Thymus (tissue), 14 donors: ENCODE measurements at places on chromosomes 3 and 15. TPM values are rescaled to one million over a fixed set of nuclear protein-coding genes. Genes with fewer than 3 reads are reported as not detected.
A peak's percentile ranks its signal among the peaks of the same experiment; 100 is the strongest.

The FSIP1 gene
- total RNA-seq, result 0.76 TPM

The STX19 gene
- 0.42 TPM for total RNA-seq

The FBXO40 gene
- total RNA-seq, result under 0.01 TPM

The COL6A6 gene
- total RNA-seq, result 2.4 TPM

The FAM219B gene
- 28.0 TPM for total RNA-seq

The IQCF6 gene
- total RNA-seq, result not detected

The NRROS gene
- 6.3 TPM for total RNA-seq

The CSPG5 gene
- 0.09 TPM for total RNA-seq

The PTX3 gene
- total RNA-seq, result 1.2 TPM

- H3K36me3 ChIP-seq, result no peaks in the 10 kb centered on the region
- H3K4me1 ChIP-seq, result peaks cover 2% of the 10 kb centered on the region
- no peak overlapping the region for H3K27ac ChIP-seq
- no peaks in the 10 kb centered on the region for H3K27me3 ChIP-seq
- no peak overlapping the region for H3K4me3 ChIP-seq
These were observed 280.6 kb downstream of the LPP start for GRCh38 chr3:188434594-188434993.

GRCh38 chr15:80699981-80700380, 4.9 kb downstream of the ABHD17C start:
- DNase-seq, result no peak
- peaks cover 4% of the 10 kb centered on the region for H3K27me3 ChIP-seq

DNA sequence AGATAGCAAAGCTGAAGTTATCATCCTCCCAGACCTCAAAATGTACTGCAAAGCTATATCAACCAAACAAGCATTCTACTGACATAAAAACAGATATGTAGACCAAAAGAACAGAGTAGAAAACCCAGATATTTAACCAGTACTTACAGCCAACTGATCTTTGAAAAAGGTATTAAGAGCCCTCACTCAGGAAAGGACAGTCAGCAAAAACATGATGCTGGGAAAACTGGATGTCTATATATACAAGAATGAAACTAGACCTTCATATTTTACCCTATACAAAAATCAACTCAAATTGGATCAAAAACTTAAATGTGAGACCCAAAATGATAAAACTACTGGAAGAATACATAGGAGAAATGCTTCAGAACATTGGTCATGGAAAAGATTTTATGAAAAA, 87.5 kb upstream of the MME start:
- H3K27ac ChIP-seq, result no peak overlapping the region
- no peak overlapping the region for H3K4me3 ChIP-seq
- H3K27me3 ChIP-seq, result no peaks in the 10 kb centered on the region
- H3K4me1 ChIP-seq, result no peaks in the 10 kb centered on the region

- H3K27ac ChIP-seq, result no peak overlapping the region
- no peaks in the 10 kb centered on the region for H3K4me1 ChIP-seq
- no peak overlapping the region for H3K4me3 ChIP-seq
- DNase-seq, result no peak
These were observed 27.5 kb downstream of the TRIM69 start for GRCh38 chr15:44763848-44764247.

GRCh38 chr3:52006017-52006819, 10.5 kb upstream of the RPL29 start:
- H3K36me3 ChIP-seq, result no peaks in the 10 kb centered on the region
- peak overlapping the region; percentile 43 for H3K27ac ChIP-seq
- peaks cover 11% of the 10 kb centered on the region for H3K4me1 ChIP-seq
- DNase-seq, result no peak
- no peaks in the 10 kb centered on the region for H3K27me3 ChIP-seq
- no peak overlapping the region for H3K4me3 ChIP-seq

DNA sequence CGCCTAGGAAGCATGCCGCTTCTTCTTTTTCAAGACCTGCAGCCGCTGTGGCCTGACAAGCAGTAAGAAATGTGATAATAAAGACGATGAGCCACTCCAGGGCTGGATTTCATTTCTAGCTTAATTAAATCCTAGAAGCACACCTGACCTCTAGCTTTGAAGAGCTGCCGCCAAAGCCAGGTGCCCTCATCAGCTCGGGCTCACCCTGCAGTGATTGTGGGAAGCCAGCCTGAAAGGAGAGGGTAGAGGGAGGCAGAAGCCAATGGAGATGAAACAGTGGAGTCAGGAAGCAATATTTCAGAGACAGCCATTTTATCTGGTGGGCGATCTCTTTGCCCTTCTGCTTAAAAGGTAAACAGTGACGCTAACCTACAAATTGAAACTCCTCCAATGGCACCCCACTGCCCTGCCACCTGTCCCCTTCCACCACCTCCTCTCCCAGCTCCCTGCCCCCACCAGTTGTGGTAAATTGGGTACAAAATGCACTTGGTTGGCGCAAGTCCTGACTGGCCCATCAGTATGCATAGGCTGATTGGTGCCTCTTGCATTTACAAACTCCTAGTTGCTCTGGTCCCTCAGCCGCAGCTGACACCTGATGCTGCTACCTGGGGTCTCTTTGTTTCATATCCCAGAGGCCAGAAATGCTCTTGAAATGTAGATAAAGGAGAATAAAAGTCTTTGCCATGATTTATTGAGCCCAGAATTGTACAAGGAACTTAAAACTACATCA, 385.3 kb downstream of the PDCD6IP start:
- no peaks in the 10 kb centered on the region for H3K27me3 ChIP-seq
- no peak overlapping the region for H3K27ac ChIP-seq
- H3K36me3 ChIP-seq, result no peaks in the 10 kb centered on the region
- no peak for DNase-seq

GRCh38 chr3:112793326-112794081, 53.2 kb downstream of the CD200R1L start:
- H3K4me3 ChIP-seq, result no peak overlapping the region
- no peaks in the 10 kb centered on the region for H3K36me3 ChIP-seq
- peaks cover 9% of the 10 kb centered on the region for H3K4me1 ChIP-seq
- no peak overlapping the region for H3K27ac ChIP-seq

GRCh38 chr3:12638105-12638504, 25.8 kb downstream of the RAF1 start:
- peaks cover 9% of the 10 kb centered on the region for H3K36me3 ChIP-seq
- no peak overlapping the region for H3K27ac ChIP-seq
- DNase-seq, result no peak
- H3K4me1 ChIP-seq, result no peaks in the 10 kb centered on the region

- H3K27me3 ChIP-seq, result no peaks in the 10 kb centered on the region
- peaks cover 73% of the 10 kb centered on the region for H3K4me1 ChIP-seq
- peak overlapping the region; percentile 88 for H3K27ac ChIP-seq
- DNase-seq, result no peak
- H3K36me3 ChIP-seq, result peaks cover 51% of the 10 kb centered on the region
These were observed 53.1 kb downstream of the TGFBR2 start for GRCh38 chr3:30659270-30660130.

GRCh38 chr3:71681224-71681668, 44.0 kb downstream of the EIF4E3 start:
- peaks cover 3% of the 10 kb centered on the region for H3K4me1 ChIP-seq
- no peaks in the 10 kb centered on the region for H3K27me3 ChIP-seq
- no peaks in the 10 kb centered on the region for H3K36me3 ChIP-seq
- H3K4me3 ChIP-seq, result no peak overlapping the region

DNA sequence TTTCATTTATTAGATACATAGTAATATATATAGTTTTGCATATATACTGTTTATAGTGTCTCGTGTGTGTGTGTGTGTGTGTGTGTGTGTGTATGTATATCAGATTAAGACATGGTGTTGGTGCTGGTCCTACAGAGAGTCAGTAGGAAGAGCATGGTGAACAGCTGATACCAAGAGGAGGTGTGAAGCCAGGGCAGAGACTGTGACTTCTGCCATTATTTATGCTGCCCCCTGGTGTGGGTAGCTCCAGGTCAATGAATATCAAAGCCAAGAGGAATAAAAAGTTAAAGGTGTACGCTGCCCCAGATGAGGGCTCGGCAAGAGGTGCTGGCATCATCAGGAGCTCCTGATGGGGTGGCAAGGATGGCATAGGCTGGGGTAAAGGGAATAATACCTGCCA, 299.5 kb upstream of the RASGRP1 start:
- H3K4me1 ChIP-seq, result no peaks in the 10 kb centered on the region
- H3K27me3 ChIP-seq, result no peaks in the 10 kb centered on the region
- no peaks in the 10 kb centered on the region for H3K36me3 ChIP-seq
- no peak overlapping the region for H3K27ac ChIP-seq
- no peak for DNase-seq
- H3K4me3 ChIP-seq, result no peak overlapping the region

- no peaks in the 10 kb centered on the region for H3K27me3 ChIP-seq
- no peak for DNase-seq
- no peaks in the 10 kb centered on the region for H3K4me1 ChIP-seq
These were observed 97.7 kb downstream of the DPH6 start for GRCh38 chr15:35448294-35448693.

DNA sequence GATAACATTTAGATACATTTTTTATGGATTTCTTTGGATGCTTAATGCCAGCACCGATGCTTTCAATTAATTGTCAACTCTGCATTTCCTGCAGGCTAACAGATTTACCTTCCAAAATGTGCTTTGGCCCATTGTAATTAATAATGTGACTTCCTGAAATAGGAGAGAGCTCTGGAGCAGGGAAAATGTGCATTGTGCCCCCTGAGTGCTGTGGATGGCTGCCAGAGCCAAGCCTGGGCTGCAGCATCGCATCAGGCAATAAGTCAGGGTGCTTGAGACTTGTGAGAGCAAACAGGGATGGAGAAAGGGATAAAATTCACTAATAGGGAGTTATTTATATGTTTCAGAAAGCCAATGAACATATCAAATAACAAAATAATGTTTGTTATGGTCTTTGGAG, 133.8 kb downstream of the MOBP start:
- no peak for DNase-seq
- H3K36me3 ChIP-seq, result no peaks in the 10 kb centered on the region
- no peak overlapping the region for H3K4me3 ChIP-seq
- H3K27me3 ChIP-seq, result no peaks in the 10 kb centered on the region

GRCh38 chr15:98085003-98085639, 124.6 kb downstream of the ARRDC4 start:
- no peaks in the 10 kb centered on the region for H3K4me1 ChIP-seq
- no peak overlapping the region for H3K4me3 ChIP-seq
- H3K27me3 ChIP-seq, result no peaks in the 10 kb centered on the region
- DNase-seq, result peak; percentile 59

DNA sequence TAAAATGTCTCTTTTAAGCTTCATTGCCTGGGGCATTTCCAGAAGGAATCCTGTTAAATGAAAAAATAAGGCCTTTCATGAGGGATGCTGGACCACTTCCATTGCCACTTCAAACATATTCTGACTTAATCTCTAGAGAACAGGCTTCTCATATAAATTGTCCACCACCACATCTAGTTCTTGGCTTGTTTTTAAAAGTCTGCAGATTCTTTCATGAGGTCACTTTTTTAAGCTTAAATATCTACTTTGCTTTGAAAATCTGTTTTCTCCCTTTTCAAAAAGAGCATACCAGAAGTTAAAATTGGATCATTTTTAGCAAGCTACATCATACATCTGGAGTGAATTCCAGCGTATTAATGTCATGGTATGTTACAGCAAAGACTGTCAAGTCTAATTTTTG, 131.6 kb downstream of the C3orf70 start:
- no peaks in the 10 kb centered on the region for H3K27me3 ChIP-seq
- H3K27ac ChIP-seq, result no peak overlapping the region
- no peak for DNase-seq
- no peaks in the 10 kb centered on the region for H3K4me1 ChIP-seq
- no peaks in the 10 kb centered on the region for H3K36me3 ChIP-seq

GRCh38 chr3:129428007-129428375, 445 bp downstream of the EFCAB12 start:
- H3K27ac ChIP-seq, result no peak overlapping the region
- H3K4me1 ChIP-seq, result peaks cover 40% of the 10 kb centered on the region
- H3K36me3 ChIP-seq, result peaks cover 21% of the 10 kb centered on the region
- H3K27me3 ChIP-seq, result no peaks in the 10 kb centered on the region
- DNase-seq, result no peak

DNA sequence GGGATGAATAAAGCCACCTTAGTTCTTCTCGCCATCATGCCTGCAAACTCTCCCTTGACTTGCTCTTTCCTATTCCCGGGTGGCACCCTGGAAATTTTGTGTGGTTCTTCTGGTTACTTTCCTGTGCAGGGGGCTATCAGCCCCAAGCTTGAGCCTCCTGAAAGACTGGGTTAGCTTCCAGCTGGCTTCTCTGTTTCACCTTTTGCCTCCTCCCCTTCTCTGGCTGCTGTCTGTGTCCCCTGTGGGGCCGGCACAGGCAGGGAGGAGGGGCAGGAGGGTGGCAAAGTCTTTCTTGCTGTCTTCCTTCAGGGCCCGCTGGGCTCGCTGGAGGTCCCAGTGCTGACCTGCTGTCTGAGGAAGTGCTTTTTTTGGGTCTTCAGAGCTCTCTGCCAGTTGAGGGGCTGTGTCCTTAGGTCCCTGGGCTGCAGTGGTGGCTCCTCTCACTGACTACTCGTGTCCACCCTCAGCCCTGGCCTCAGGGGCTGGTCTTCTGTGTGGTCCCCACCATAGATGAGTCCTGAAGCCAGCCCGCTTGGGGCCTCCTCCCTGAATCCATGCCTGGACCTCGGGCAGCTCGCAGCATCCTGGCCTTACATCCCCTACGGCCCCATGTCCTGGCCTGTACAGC, 196.5 kb downstream of the KLF13 start:
- no peaks in the 10 kb centered on the region for H3K36me3 ChIP-seq
- no peak for DNase-seq
- no peak overlapping the region for H3K27ac ChIP-seq
- H3K4me1 ChIP-seq, result no peaks in the 10 kb centered on the region
- no peak overlapping the region for H3K4me3 ChIP-seq

GRCh38 chr15:27707257-27707656, 391.9 kb downstream of the OCA2 start:
- no peaks in the 10 kb centered on the region for H3K4me1 ChIP-seq

DNA sequence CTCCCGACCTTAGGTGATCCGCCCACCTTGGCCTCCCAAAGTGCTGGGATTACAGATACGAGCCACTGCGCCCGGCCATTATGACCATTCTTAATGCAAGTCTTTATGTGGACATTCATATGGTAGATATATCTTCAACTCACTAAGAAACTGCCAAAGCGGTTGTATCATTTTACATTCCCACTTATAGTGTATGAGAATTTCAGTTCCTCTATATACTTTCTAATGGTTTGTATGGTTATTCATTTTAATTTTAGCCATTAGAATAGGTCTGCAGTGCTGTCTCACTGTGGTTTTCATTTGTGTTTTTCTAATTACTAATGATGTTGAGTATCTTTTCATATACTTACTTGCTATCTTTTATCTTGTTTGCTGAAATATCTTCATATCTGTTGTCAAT, 32.5 kb downstream of the TCF12 start:
- peaks cover 27% of the 10 kb centered on the region for H3K36me3 ChIP-seq
- no peak overlapping the region for H3K27ac ChIP-seq
- peaks cover 2% of the 10 kb centered on the region for H3K4me1 ChIP-seq
- no peaks in the 10 kb centered on the region for H3K27me3 ChIP-seq
- H3K4me3 ChIP-seq, result no peak overlapping the region
- DNase-seq, result no peak

DNA sequence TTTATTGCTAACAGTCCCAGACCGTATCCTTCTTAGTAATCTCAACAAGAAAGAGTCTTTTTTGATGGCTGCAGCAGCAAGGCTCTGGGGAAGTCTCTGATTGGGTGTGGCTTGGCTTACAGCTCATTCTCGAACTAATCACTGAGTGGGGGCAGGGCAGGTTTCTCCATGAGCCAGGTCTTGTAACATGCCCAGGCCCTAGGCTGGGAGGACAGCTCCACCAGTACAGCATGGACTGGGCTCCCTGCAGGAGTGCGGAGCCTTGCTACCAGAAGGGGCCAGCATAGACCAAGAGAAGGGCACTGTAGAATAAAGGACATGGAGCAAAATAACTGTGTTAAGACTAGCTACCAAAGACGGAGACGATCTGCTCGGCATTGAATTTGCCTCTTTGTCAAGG, 7.2 kb downstream of the CD276 start:
- no peak for DNase-seq
- no peaks in the 10 kb centered on the region for H3K36me3 ChIP-seq
- H3K27ac ChIP-seq, result no peak overlapping the region
- no peaks in the 10 kb centered on the region for H3K4me1 ChIP-seq
- no peak overlapping the region for H3K4me3 ChIP-seq
- peaks cover 7% of the 10 kb centered on the region for H3K27me3 ChIP-seq
